ENCODE measurements at places on chromosomes 7 and 10.

DNA sequence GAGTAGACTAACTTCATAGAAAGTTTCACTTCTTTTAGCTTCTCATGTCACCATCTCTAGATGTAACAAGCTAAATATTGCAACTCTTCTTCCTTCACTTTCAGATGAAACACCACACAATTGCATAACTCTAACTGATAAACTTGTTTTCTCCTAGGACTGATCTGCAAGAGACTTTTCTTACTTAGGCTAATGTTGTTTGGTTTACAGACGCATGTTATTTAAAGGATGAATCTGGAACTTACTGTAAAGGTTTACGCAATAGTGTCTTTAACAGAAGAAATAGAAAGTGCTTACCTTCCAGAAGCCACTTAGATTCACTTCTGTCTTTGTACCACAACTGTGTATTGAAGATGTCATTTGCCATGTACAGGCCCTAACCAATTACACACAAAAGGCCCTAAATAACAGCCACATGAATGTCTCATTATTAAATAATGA, 22.1 kb upstream of the ZC3HAV1 start:
- no peak for DNase-seq

DNA sequence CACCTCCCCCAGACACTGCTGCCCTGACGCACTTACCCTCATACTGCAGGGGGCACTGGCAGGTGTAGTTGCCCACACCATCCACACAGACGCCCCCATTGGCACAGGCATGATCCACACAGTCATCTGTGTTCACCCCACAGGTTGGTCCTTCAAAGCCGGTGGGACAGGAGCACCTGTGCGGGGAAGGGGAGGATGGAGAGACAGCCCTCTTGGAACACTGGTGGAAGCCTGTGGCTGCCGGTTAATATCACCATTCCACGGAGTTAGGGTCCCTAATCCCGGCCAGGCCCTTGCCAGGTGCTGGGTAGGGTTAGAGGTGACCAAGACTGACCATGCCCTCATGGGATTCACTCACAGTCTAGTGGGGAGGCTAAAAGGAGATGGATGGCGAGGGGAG, 171.8 kb downstream of the SLIT1 start:
- DNase-seq = no peak

DNA sequence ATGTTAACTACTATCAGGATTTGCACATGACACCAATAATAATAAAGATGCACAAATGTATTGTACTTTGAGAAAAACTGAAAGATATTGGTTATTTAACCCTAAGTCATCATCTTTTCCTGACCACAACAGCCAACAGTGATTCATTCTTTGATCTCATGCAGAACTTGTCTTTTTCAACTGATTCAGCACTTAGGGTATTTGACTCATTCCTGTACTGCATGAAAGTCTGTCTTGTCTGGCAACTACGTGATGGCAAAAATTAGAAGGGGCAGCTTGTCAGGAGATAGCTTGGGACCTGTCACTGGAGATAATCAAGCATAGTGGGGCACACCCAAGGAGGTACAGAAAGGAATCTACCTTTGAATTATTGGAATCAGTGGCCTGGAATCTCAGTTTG, 77.8 kb upstream of the LRRC17 start:
- DNase-seq = peak; percentile 94

GRCh38 chr10:7817576-7817975, 729 bp upstream of the TAF3 start:
- no peak for DNase-seq

DNA sequence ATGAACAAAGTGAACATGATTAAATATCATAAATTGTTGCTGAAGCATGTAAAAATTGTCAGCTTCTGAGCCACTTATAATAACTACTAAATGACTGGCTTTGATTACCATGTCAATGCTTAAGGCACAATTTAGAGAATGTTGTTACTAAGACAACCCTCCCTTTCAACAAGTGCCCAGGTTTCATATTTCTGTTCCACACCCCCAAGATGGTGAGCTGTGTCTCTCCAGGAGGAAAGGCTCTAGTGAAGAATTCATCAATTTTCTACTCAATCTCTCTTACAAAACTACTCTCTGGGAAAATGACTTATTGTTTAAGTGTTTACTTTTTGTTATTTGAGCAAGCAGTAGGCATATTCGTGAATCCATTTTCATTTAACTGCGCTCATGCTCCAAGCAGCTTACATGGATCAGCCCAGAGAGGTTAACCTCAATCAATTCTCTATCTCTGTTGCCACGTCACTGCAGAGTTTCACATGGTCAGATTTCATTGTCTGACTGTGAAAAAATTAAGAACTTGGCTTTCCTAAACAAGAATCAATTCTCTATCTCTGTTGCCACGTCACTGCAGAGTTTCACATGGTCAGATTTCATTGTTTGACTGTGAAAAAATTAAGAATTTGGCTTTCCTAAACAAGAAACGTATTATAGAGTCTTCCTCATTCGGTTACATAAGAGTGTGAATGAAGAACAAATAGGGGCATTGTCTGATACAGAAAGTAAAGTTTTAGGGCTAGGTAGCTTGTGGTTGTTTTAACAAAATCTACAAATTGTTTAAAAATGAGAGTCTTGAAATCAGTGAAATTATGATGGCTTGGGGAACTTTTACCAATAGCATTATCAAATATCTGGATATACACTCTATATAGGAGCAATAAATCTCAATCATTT, 49.7 kb downstream of the CCDC71L start:
- DNase-seq = peak; percentile 50

DNA sequence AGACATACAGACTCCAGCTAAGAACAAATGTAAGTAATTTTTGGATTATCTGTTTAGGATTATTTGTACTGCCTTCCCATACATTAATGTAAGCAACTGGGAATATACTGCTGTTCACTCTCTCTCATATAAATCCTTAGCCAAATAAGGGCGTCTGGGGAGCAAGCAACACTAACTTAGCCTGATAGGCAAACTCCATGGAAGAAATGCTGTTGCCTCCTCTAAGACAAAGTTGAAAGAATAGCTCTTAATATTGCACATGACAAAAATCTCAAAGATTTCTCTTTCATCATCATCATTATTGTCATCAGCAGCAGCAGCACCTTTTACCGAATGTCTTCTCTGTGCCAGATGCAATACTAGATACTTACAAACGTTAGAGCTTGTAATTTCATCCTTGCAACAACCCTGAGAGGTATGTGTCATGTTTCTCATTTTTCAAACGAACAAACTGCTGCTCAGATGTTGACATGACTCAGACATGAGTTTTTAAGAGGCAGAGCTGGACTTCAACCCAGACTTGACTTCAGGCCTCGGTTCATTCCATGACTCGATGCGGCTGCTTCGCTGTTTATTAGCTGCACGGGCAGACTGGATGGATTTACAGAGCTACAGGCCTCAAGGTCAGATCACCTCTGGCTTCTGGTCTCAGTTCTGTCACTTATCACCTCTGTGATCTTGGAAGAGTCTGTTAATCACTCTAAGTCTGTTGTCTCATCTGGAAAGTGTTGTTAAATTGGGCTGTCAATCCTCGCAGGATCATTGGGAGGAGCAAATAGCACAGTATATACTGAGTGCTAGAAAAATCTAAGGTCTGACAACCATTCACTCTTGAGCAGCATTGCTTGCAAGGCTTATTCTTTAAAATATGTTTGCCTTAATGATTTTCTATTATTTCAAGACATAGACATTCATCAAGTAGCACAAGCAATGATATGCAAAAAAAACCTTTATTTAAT, 126.3 kb upstream of the CELF2 start:
- DNase-seq = peak; percentile 88

DNA sequence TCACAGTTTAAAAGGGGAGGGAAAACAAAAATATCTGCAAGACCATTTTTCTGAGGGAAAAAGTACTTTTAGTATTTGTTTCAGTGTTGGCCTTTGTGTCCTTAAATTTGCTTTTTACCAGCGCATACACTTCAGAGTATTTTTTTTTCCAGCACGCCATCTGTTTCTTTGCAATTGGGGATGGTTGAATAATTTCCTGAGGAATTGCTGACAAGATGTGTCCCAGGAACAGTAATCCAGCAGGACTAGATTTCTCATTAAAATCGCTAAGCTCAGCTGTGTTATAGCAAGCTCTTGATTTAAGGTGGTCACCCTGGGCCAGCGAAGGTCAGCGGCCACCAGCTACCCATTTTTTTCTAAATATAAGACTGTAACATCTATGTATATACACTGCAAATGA, 156.9 kb upstream of the RHOBTB1 start:
- DNase-seq = no peak

DNA sequence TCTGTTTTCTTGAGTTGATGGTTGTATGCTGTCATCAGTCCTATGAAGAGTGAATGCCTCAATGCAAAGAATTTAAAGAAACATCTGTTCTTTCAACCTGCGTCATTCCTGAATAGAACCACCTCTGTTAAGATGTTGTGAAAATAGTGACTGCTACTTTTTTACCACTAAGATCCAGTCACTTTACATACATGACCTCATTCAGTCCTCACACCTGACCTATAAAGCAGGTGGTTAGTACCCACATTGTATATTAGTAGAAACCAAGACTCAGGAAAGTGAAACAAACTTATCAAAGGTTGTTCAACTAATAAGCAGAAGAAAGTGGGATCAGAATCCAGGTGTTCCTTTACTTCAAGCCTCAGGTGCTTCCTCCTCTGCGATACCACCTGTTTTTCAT, 64.8 kb downstream of the ITGB8 start:
- DNase-seq = no peak
